Mesenteric fat pad (tissue), 1 donor: ENCODE measurements at places on chromosomes 7 and 10. TPM values are rescaled to one million over a fixed set of nuclear protein-coding genes. Genes with fewer than 3 reads are reported as not detected.

MMP21 gene
- total RNA-seq = 0.29 TPM

GRCh38 chr10:100651916-100652315 is 93.5 kb upstream of the PAX2 start:
- no peak for DNase-seq

GRCh38 chr10:120943542-120943941 is 92.4 kb downstream of the WDR11 start:
- DNase-seq = no peak

DNA sequence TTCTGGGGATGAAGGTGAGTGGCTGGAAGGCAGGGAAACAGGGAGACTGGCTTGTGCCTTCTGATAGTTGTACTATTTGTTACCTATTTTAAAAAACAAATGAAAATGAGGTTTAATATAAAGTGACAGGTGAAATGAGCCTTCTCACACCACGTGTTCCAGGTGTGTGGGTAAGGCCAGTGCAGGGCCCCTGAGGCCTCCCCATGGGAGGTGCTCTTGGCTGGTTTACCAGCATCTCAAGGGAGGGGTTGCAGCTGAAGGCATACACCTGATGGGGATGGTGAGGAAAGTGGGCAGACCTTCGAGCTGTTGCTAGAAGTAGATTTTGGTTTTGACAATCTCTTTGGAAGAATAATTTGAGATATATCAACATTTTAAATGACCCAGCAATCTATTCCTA is 103.6 kb downstream of the ARHGAP22 start:
- DNase-seq = peak; percentile 39

GIMAP6 gene
- 46.6 TPM for total RNA-seq

GRCh38 chr10:77251297-77252013 is 386.2 kb downstream of the KCNMA1 start:
- no peak for DNase-seq

TDRD1 gene
- 0.16 TPM for total RNA-seq

- peak; percentile 92 for DNase-seq
These were observed 549 bp upstream of the DDX50 start for GRCh38 chr10:68900427-68901104.

OR2A42 gene
- total RNA-seq = not detected

SH2D4B gene
- total RNA-seq = 0.35 TPM

GRCh38 chr7:111780527-111780926 is 218.2 kb upstream of the IMMP2L start:
- DNase-seq = no peak

DNA sequence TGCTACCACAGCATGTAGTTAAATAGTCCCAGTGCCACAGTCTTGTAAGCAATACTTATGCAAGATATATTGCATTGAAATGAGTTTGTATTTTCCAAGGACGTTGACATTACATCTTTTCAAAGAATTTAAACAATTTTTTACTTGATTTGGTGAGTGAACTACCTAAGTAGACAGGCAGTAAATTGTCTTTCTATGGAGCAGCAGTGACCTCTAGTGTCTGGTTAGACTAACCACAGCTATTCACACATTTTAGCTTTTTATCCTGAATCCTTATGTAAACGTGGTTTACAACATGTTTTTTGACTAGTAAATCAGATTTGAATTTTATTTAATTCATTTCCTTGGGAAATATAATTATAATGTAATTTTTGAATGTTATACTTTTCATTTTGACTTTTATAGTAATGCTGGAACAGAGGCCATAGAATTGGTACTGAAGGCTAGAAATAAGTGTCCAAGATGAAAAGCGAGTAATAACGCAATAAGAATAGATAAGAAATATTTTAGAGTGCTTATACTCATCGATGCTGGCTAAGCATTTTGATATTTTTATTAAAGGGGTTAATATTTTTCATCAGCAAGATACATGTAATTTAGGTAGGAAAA is 5.6 kb downstream of the LRRTM3 start:
- DNase-seq = no peak

DNA sequence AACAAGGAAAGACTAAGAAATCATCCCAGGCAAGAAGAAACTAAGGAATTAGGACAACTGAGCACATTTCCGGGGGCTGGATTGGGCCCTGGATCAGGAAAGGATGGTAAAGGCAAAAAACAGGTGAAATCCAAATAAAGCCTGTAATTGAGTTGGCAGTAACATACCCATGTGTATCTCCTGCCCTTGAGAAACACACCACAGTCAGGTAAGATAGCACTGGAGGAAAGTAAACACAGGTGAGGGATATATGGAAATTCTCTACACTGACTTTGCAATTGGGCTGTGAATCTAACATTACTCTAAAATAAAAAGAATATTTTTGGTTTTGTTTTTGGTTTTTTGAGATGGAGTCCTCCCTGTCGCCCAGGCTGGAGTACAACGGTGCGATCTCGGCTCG is 140.2 kb upstream of the FRMD4A start:
- DNase-seq = no peak

SEM1 gene
- 40.4 TPM for total RNA-seq

MAP3K8 gene
- total RNA-seq = 99.7 TPM

NPY gene
- total RNA-seq = not detected

DNA sequence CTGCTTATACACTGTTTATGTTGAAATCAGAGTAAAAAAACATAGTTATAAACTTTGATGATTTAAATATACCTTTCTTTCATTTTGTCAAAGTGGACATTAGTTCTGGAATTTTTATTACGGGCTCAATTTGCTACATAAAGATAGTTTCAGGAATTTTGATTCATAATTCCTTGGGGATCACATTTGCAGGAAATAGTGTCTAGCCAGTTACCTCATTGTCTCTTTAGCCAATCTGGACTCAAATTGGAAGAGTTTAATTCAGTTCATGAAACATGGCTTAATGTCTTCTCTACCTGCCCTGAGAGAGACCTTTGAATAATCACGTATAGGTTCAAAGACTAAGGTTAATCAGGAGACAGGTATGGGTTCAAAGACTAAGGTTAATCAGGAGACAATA is 262.6 kb downstream of the HGF start:
- no peak for DNase-seq

- no peak for DNase-seq
These were observed 7.6 kb downstream of the SERPINE1 start for GRCh38 chr7:101134399-101134980.

ZNF655 gene
- total RNA-seq = 78.2 TPM

- DNase-seq = no peak
These were observed 729.1 kb upstream of the NRP1 start for GRCh38 chr10:34063592-34063991.

NPFFR1 gene
- total RNA-seq = not detected

DNA sequence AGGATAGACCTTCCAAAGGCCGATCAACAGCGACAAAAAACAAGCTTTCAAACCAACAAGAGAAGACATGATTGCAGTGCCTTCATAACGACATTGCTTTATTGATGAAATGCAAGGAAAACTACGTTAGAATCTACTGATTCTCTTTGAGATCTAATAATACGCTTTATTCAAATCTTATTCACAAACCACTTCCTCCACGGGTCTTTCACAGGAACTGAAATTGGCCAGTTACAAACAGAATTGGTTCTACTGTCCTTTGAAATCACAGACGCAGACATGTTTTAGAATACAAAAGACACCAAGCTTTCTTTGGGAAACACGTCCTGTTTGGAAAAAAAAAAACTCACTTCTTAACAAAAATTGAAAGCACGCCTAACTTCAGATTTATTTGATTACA is 74.7 kb upstream of the SEPHS1 start:
- no peak for DNase-seq

PDK4 gene
- total RNA-seq = 482 TPM

- no peak for DNase-seq
These were observed 3.2 kb downstream of the ZNF316 start for GRCh38 chr7:6640246-6640721.

GRCh38 chr10:48802611-48803071 is 118.0 kb downstream of the WDFY4 start:
- no peak for DNase-seq

RBP3 gene
- not detected for total RNA-seq

DNA sequence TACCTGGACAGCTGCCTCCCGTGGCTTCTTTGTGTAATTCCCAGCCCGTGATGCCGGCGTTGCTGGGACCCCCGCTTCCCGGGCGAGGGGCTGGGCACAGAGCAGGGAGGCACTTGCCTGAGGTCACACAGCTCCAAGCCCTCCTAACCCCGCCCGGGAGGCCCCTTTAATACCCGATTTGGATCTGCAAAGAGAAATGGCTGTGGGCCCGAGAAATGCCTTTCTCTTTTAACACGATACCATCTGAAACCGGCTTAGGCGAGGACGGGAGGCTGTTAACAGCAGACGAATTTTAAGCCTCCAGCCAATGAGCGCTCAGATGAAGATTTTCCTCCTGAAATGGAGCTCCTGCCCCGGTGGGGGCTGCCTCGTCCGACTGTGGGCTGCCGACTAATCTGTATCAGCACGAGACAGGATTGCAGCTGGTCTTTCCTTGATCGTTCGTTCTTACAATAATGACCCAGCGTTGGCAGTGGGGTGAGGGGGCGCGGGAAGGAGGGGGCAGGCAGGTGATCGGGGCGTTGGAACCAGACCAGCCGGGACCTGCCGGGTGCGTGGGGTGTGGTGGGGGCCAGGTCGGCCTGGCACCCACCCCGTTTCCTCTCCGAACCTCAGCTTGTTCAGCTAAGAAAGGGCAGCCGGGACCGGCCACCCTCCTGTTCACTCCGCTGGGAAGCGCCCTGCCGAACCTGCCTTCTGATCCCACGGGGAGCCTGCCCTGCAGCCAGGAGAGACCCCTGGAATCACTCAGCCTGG is 36.2 kb upstream of the FOXL3 start:
- DNase-seq = no peak

BCCIP gene
- 57.7 TPM for total RNA-seq

- no peak for DNase-seq
These were observed 64.2 kb downstream of the DIP2C start for GRCh38 chr10:625333-625696.

ADIRF gene
- total RNA-seq = 543 TPM

DNA sequence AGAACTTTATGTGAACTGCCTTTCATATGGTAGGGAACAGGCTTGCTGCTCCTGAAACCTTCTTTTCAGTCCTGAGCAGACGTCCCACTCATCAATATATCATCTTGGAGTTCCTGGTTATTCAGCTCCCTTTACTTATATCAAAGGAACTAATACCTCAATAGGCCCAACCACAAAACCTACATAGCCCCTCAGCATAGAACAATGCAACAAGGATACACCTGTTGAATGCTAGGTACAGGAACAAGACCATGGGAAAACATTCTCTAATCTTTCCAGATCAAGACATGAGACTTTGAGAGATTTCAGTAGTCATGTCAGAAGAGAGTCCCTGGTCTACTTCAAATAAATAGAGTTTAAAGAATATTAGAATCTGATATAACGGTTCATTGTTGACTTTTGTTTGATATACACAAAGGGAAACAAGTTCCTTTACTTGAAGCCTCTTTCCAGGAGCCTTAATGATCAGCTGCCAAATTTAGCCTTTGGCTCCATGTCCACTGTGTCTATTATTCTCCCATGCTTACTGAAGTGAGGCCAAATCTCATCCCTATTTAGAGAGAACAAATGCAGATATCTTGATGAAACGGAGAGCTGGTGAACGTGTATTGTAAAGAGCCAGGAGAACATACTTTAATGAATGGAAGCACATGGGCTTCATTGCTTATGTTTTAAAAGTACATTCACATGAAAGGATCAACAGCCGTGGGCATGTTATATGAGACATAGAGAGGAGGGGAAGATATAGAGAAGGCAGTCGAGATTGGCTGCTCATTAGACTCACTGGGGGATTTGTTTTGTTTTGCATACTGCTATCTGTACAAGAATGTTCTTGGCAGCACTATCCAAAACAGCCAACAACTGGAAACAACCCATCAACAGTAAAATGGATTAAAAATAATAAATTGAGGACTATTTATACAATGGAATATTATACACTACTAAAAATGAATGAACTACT is 9.5 kb downstream of the RHOBTB1 start:
- DNase-seq = no peak

GRCh38 chr10:133276435-133277201 is at the start of gene ADAM8:
Gene ADAM8 (minus strand): TSS chr10:133276868. CDS start chr10:133276817, 51 bp downstream.
- no peak for DNase-seq

DNA sequence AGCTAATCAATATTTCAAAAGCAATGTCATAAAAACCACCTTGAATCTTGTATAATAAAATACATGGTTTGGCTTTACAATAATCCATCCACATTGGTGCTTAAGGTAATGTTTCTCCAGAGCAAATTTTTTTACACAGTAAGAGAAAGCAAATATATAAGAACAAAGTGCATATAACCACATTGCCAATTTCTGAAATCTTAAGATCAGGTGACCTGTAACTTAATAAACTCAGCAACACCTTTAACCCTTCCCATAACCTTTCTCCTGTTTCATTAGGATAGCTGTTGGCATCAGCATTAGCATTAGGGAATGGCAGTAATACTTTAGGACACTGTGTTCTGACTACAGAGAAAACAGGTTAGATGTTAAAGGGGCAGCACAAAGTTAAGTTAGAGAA is 155.9 kb upstream of the SEMA3D start:
- no peak for DNase-seq

LRRD1 gene
- not detected for total RNA-seq

GRCh38 chr7:101916041-101916800 is 98.8 kb downstream of the CUX1 start:
- no peak for DNase-seq

CD36 gene
- total RNA-seq = 2,225 TPM

LGI1 gene
- total RNA-seq = not detected

GRCh38 chr10:34475786-34476185 is 339.3 kb downstream of the PARD3 start:
- DNase-seq = no peak

CTAGE15 gene
- total RNA-seq = not detected

GRCh38 chr10:87930141-87930540 is 66.7 kb downstream of the PTEN start:
- no peak for DNase-seq

GRCh38 chr10:71856619-71857018 is 5.6 kb upstream of the PSAP start:
- no peak for DNase-seq

GRCh38 chr7:16697507-16698199 is 51.7 kb downstream of the BZW2 start:
- no peak for DNase-seq
